ENCODE measurements at places on chromosomes 5 and 9.
A peak's percentile ranks its signal among the peaks of the same experiment; 100 is the strongest.

- no peak for DNase-seq
These were observed 145.5 kb downstream of the ERCC6L2 start for GRCh38 chr9:96020792-96021550.

DNA sequence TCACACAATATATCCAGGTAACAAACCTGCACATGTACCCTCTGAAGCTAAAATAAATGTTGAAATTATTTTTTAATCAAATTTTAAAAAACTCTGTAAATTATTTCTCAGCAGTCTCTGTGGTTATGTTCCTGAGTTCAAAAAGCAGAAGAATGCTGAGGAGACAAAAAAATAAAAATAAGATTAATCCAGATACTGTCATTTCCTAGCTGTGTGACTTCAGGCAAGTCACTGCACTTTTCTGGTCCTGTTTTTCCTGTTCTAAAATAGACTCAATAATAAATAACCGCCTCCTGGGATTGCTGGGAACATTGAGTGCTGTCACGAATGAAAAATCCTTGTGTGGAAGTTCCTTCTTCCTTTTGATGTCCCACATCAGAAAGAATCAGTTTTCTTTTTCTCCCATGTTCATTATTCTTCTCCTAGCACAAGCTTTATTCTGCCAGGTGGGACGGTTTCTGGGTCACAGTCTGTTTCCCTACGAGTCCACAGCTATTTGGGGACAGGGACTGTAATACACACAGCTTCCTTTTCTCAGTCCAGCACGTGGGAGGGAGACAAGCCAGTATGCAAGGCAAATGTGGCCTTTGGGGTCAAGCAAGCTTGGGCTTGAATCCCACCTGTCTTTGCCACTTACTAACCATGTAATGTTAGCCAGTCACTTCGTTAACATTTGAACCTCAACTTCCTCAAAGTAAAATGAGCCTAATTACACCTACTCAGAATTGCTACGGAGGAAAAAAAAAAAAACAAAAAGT is 156.9 kb downstream of the TRIM32 start:
- DNase-seq, result no peak

DNA sequence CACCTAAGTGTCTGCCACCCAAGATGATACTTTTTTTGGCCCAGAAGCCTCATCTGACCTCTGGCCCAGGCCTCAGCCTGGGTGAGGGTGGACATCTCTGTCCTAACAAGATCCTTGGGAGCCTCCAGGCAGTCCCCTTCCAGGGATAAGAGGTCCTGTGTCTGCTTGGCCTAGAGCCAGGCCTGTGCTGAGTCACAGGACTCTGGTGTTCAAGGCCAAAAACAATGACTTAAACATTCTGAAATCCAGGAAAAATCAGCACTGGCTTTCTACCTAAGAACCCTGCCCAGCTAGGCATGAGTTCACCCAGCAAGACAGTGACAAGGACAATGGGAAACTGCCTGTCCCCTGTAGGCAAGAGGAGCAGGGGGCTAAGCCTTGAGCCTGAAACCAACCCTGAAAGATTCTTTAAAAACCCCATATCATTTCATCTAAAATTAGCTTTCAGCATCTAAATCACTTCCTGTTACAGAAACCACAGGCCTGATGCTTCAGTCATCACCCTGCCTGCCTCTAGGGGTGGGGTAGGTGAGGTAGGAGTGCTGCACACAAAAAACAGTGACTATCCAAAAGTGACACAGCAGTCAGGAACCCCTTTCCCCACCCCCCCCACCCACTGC is 29.9 kb downstream of the CSF2 start:
- peak; percentile 57 for DNase-seq

DNA sequence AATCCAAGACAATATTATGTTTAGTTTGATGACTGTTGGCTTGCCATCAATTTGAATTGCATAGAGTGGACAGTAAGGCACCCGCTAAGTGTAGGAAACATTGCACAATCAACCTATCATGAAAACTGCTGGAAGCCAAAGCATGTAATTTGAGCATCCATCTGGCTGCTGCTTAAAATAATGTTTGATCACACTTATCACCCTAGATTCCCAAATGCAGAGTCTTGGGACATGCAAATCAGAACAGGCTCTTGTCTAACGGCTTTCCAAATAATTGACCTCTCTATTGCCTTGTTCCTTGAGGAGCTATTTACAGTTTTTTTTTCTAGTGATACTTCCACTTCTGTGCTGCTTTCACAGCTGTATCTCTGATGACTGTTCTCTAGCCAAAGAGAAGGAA is 342.1 kb downstream of the PRR16 start:
- DNase-seq, result no peak

DNA sequence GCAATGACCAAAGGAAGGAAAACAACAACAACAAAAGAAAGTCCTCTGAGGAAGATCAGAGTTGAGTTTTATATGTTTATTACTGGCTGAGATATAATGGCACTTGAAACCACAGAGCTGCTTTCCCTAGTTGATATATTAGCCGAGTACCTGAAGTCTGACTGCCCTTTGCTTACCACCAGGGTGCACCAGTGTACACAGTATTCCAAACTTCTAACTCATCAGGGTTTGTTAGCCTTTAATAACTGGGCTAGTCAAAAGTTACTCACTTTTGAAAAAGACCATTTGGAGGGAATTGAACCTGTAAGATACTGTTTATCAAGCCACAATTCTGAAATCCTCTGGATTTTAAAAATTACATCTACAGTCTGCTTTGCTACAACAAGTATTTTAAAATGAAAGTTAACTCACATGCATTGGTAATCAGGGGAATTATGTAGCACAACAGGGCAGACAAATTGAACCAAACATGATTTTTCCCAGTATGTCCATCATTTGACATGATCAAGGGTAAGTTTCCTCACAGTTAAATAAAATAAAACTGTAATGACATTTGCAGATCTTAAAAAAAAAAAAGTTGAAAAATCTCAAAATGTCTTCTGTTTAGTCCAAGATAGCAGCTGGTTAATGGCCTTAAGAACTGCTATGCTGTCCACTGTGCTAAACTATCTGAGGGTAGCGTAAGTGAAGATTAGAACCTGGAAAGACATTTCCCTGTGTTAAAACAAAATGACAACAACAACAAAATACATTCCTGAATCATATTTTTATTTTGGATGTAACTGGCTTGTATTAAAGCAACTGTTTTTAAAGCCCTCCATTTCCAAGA is 57.3 kb upstream of the C6 start:
- DNase-seq, result no peak

- no peak for DNase-seq
These were observed 97.9 kb downstream of the SV2C start for GRCh38 chr5:76180814-76181805.

- no peak for DNase-seq
These were observed 900.0 kb upstream of the CDH10 start for GRCh38 chr5:25544652-25545249.

GRCh38 chr9:111601237-111602018 is 2.0 kb upstream of the PTGR1 start:
- no peak for DNase-seq

- DNase-seq, result no peak
These were observed 113.4 kb upstream of the ALDH1B1 start for GRCh38 chr9:38278931-38279679.

GRCh38 chr5:31776976-31777651 is 138.2 kb downstream of the PDZD2 start:
- no peak for DNase-seq

DNA sequence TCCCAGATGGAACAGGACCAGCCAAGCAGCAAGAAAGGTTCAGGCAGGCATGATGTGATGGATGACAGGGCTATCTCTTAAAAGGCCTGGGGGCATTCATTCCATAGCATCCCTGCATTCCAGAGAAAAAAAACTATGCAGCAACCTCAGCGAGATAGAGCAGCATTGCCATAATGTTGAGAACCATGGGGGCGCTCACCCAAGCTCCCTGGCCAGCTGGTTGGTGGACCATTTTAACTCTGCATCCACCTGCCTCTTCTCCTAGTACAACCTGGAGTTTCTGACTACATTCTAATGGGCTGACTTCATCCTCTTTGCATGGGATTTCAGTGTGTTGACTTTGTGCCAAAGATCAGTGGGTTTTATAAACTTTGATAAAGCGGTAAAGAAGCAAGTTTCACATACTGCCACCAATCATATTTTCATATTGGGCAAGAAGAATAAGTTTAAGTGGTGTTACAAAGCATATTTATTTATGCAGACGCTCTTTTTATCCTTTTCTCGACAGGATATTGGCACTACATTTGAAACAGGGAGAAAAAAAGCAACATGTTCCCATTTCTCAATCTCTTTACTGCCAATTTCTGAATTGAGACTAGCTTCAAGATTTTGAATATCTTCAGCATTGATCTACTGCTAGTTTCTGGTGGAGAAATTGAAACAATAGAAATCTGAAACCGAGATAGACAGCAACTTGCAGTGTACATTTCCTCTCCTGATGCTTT is 378.3 kb upstream of the WWC1 start:
- no peak for DNase-seq

DNA sequence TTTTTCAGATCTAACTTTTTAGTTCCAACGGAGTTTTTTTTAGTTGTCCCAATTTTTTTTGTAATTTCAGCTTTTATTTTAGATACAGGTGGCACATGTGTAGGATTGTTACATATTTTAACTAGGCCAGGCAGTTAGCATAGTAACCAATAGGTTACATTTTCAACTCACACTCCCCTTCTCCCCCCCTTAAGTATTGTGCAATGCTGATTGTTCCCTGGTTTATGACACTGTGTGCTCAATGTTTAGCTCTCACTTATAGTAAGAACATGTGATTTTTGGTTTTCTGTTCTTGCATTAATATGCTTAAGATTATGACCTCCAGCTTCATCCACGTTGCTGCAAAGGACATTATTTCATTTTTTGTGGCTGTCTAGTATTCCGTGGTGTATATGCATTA is 503.2 kb downstream of the CDH9 start:
- DNase-seq, result no peak

DNA sequence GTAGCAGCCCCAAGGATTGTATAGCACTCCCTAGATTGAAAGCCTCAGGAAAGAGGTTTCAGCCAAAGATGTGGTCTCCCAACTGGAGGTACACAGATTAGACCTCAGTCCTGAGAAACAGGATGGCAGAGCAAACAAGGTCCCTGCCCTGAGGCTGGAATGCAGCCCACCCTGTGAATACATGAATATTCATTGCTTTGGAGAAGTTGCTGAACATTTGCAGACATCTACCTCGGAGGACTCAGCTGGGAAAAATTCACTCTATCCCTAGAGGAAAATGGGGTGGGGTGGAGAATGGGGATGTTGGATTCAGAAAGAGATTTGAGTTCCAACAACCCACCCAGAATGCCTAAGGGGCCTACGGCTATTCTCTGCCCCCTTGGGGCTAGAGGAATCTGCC is 129.4 kb downstream of the SLIT3 start:
- DNase-seq, result no peak

GRCh38 chr5:80665057-80665456 is 10.3 kb upstream of the DHFR start:
- no peak for DNase-seq

DNA sequence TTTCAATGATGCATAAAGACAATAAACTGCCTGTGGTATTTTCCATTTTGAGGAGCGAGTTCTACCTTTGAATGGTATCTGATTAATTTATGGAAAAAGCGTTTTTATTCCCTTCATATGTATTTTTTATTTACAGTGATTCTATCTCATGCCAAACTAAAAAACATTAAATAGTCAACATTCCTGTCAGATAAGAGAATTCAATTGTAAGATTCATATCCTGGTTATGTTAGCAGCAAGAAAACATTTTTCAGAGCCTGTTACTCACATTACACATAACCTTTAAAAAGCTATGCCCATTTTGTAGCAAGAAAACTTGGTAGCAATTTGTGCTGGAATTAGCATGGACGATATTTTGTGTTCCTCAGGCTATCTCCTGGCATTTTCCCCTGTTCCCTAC is 55.1 kb upstream of the PRLR start:
- DNase-seq, result no peak

GRCh38 chr5:57818397-57818796 is 335.8 kb upstream of the ACTBL2 start:
- no peak for DNase-seq

All from activated T-helper 1 cell treated with anti-CD3 and anti-CD28 coated beads, Interleukin-2, amount 50 U/mL, for 16 hours (primary cell).